Stimulated activated CD8-positive, alpha-beta memory T cell treated with anti-CD3 and anti-CD28 coated beads, Interleukin-4, amount 100 ng/mL, for 4 hours (primary cell): ENCODE measurements at places on chromosomes 5 and 9.

DNA sequence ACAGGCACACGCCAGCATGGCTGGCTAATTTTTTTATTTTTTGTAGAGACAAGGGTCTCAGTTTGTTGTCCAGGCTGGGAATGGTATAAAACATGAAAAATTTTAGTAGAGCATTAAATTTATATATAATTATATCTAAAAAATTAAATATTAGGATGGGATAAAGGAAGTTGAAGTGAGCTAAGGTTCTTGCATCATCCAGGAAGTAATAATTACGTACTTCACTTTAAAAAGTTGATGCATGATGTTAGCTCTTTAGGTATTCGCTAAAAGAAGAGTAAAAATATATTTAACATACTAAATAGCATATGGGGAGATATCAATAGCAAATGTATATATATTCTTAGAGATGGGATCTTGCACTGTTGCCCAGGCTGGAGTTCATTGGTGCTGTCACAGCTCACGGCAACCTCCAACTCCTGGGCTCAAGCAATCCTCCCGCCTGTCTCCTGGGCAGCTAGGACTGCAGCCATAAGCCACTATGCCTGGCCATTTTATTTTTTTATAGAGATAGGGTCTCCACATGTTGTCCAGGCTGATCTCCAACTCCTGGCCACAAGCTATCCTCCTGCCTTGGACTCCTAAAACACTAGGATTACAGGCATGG, 12.3 kb downstream of the DCAF10 start:
- no peak for DNase-seq

DNA sequence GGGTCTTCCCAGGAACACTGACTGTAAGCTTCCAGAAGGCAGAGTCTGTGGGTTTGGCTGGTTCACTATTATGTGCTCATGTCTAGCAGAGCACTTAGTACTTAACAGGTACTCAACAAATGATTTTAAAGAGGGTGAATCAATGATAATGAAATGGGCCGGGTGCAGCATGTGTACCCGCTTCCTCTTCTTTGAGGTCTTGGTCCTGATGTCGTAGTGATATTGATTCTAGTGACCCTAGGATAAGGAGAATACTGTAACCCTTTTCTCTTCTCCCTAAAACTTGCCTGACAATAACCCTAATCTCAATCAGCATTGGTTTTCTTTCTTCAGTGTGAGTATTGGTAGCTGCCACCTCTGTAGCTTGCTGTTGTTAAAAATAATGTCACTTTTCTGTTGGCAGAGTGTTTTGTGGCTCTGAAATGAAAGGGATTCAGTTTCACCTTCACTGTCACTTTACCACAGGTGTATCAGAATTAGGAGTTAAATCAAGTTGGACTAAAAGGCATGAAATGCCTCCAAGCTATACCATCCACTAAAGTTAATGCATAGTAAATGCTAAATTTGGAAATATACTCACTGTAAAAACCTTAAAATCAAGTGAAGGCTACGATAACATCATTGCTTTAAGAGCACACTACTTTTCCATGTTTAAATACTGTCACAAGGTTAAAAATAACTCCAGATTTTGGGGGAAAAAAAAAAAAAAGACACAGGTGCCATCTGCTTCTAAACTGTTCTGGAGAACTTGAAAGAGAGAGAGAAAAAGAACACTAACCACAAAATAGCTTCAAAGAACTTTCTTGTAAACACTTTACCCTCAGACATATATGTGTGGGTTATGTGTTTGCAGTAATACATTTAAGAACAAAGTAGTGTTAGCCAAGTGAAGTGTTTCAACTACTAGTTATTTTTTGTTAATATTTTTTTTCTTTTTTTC, 6.0 kb downstream of the CAMK4 start:
- DNase-seq, result no peak

GRCh38 chr5:36908544-36909260, 32.1 kb downstream of the NIPBL start:
- DNase-seq, result no peak

DNA sequence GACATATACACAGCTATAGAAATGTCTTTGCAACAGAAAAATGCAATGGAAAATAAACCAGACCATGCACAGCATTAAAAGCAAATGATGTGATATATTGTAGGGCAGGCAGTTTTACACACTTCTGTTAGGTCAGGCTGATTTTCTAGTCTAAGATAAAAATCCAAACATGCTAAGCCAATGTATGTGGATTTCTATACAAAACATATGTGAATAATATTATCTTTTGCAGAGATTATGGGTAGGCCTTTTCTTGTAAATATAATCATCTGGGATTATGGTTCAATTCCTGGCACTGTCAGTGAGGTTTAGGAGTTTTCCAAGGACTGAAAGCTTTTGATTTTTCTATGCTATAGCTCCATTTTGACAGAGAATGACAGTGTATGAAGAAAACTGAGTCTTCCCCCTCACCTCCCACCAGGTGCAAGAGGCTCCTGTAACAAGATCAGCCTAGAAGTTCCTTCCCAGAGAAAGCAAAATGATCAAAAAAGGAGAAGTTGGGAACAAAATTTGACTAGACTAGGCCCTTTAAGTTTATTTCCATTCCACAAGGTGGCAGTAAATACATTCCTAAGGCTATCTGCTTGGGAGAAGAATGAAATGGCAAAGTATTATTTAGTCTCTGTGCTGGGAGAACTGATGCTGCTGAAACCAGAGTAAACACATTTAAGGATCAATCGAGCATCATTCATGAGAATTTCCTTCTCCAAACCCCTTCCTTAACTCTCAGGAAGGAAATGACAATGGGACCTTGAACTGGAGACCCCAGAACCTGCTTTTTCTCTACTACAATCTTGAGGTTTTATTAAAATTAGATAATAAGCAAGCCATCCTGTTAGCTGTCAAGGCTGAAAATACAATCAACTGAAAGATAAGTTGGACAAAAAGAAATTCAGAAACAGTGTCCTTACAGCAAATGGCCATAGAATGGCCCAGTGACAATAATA, 133.0 kb upstream of the TUT7 start:
- no peak for DNase-seq

- DNase-seq, result no peak
Observed at GRCh38 chr5:7578071-7578470, 182.1 kb downstream of the ADCY2 start.

GRCh38 chr5:16871746-16872339, 64.2 kb downstream of the MYO10 start:
- DNase-seq, result no peak

- DNase-seq, result no peak
Observed at GRCh38 chr5:88298425-88298824, 29.8 kb upstream of the TMEM161B start.

GRCh38 chr5:16558984-16559629, 57.7 kb downstream of the RETREG1 start:
- no peak for DNase-seq

- no peak for DNase-seq
Observed at GRCh38 chr5:65475336-65475735, 6.4 kb downstream of the ADAMTS6 start.

DNA sequence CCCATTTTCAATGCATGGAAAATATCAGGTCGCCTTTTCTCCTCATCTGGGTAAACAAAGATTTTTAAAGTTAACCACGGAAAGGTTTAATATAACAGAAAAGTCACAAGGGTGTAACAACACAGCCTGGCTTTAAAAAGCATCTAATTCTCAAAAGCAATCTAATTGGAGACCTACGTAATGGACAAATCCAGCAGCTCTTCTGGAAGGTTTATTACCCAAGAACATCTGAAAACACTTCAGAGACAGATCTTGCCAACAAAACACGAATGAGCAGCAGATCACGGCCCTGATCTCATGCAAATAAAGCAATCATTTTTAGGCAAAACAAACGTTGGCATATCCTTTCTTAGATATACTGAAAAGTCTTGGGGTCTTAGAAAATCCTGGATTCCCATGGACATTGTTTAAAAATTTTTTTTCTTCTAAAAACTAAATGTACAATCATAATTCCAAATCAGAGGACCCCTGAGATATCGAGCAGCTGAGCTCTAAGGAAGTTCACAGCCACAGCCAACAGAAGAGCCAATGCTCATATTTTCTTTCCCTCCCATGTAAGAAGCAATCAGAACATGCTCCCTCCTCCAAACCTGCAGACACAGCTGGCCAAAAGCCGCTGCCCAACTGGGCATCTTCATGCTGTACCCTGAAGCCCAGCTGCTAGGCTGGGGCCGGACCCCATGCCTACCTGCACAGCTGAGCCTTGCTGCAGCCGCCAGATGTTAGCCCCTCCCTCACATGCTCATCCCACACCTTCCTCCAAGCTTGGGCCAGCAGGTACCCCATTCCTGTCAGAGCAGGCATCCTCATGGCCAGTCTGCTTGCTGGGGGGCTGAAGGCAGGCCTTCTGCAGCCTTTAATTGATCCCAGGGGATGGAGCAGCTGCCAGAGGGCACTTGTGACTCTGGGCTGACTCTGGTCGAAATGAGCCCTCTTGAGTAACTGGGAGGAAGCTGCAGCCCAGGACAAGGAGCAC, 11.2 kb downstream of the ANKS6 start:
- no peak for DNase-seq

DNA sequence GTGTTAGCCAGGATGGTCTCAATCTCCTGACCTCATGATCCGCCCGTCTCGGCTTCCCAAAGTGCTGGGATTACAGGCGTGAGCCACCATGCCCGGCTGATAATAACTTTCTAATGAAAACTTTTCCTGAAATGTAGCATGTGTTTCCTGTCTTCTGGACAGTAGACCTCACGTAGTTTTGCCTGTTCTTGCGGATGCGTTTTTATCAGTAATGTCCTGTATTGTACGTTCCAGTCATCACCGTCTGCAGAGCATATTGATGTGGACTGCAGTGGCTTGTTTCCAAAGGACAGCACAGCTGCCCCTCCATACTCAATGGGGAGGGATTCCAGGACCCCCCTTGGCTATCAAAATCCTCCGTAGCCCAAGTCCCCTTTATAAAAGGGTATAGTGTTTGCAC, 12.8 kb downstream of the EXOC3 start:
- no peak for DNase-seq

DNA sequence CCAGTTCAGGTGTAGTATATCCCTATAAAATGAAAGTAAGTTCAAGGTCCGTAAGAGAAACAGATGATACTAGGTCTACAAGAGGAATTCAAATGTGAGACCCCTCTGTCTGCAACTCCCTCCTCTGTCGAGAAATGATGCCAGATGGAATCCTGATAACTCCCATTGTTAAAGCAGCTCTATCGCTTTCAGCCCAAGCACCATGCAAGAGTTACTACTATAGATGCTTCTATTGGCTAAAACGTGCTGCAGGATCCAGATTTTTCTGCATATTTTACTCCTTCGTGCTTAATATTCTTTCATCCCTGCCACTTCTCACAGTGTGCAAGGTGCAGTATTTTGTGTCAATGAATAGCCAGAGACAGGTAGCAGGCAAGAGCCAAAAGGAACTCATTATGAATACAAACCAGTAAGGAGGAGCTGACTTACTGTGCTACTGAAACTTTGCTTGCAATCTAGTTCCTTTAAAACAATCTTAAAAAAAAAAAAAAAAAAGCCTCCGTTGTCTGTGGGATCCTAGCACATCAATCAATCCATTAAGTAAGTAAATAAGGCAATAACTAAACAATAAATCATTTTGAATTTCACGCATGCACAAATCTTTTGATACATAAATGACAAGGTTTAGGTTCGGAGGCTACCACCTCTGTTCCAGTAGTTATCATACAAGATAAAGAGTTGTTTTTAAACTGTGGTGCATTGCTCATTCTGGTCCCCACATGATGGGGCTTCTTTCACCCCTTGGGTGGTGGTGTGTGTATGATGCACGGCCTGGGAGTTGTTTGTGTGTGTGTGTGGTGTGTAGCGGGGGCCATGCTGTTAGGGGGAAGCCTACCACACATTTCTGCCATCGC, 151.1 kb upstream of the MPDZ start:
- no peak for DNase-seq

- no peak for DNase-seq
Observed at GRCh38 chr9:136814725-136815421, 7.1 kb downstream of the RABL6 start.

DNA sequence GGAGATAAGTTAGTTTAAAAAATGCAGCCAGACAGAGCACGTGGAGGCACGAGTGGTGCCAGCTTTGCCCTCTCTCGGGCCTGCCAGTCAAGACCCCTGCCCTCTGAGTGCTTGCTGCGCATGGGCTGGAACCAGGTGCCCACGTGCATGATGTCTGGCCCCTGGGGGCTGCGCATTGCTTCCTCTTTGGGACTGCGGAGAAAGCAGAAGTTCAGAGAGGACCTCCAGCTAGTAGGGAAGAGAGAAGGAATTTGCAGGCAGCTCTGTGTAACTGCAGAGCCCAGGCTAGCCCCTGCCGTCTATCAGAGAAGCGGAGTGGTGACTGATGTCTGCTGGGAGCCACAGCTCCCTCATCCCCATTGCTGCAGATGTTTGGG, 9.7 kb upstream of the RNU6ATAC start:
- no peak for DNase-seq

- no peak for DNase-seq
Observed at GRCh38 chr9:120447959-120448500, 131.9 kb downstream of the CDK5RAP2 start.

DNA sequence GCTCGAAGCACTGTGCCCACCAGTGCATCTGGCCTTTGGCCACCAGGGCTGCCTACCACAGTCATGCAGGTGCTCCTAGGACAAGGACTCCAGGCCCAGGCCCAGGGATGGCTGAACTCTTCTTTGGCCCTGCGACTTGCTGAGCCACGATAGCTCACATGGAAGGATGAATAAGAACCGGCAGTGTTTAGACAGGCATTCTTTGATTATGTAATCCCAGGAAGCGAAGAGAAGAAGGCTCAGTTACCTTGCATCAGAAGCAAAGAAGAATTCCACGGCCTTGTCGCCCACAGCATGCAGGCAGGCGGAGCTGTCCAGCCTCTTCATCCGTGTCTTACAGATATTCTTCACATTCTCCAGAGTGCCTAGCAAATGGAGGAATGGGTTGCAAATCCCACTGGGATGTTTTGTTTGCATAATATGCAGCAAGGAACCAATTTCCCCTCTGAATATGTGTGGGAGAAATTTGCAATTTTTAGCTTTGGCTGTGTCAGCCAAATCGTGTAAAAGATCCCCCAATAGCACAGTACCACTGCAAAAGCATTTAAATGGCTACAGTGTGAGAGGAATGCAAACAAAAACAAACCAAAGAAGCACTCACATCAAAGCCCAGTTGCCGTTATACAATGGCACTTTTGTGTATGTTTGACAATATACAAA, 29.1 kb downstream of the GFPT2 start:
- DNase-seq, result no peak

DNA sequence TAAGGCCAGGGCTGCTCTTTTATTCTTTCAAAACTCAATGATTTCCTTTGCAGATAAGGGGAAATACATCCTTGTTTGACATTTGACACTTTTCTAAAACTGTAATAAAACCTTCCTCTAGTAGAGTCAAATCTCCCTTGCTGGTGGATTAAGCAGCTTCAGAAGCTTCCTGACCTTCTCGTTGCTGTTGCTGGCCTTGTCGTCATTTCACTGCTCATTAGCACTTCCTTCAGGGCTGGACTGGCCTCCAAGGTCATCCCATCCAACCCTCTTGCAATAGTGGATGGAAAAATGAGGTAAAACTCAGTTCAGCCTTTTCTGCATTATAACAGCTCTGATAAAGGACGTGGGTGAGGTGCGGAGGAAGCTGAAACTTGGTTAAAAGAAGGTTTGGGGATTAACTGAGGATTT, 1.1 kb upstream of the ADAMTSL1 start:
- no peak for DNase-seq
